ENCODE measurements at places on chromosomes 3 and 15. TPM values are rescaled to one million over a fixed set of nuclear protein-coding genes. Genes with fewer than 3 reads are reported as not detected.

ZBED2 gene
- polyA plus RNA-seq, result 0.49 TPM

SLC24A5 gene
- polyA plus RNA-seq, result 0.54 TPM

GCSAM gene
- 1.4 TPM for polyA plus RNA-seq

DNAH1 gene
- polyA plus RNA-seq, result 10.0 TPM

SPESP1 gene
- 8.9 TPM for polyA plus RNA-seq

NOX5 gene
- 0.53 TPM for polyA plus RNA-seq

Data from right renal pelvis (tissue), 4 donors.